B cell (primary cell): ENCODE measurements at places on chromosomes 11 and 22.

- peak; percentile 98 for DNase-seq
Measured at GRCh38 chr11:61429691-61430582, at the start of the genes CPSF7 and SDHAF2. Gene CPSF7, minus strand, starts transcription at chr11:61429975. Its CDS starts 740 bp downstream, at chr11:61429235. Gene SDHAF2, plus strand, starts transcription at chr11:61430124. Its CDS starts 23 bp downstream, at chr11:61430147.

GRCh38 chr11:95939091-95939490 lies 15.2 kb upstream of the MTMR2 start:
- no peak for DNase-seq

- no peak for DNase-seq
Measured at GRCh38 chr11:84247926-84248325, 961.8 kb upstream of the CCDC90B start.

- no peak for DNase-seq
Measured at GRCh38 chr11:64396079-64396591, 37.2 kb downstream of the RPS6KA4 start.

- DNase-seq: no peak
Measured at GRCh38 chr11:29351301-29351873, 665.4 kb downstream of the KCNA4 start.
